ENCODE measurements at places on chromosomes 5 and 9.

DNA sequence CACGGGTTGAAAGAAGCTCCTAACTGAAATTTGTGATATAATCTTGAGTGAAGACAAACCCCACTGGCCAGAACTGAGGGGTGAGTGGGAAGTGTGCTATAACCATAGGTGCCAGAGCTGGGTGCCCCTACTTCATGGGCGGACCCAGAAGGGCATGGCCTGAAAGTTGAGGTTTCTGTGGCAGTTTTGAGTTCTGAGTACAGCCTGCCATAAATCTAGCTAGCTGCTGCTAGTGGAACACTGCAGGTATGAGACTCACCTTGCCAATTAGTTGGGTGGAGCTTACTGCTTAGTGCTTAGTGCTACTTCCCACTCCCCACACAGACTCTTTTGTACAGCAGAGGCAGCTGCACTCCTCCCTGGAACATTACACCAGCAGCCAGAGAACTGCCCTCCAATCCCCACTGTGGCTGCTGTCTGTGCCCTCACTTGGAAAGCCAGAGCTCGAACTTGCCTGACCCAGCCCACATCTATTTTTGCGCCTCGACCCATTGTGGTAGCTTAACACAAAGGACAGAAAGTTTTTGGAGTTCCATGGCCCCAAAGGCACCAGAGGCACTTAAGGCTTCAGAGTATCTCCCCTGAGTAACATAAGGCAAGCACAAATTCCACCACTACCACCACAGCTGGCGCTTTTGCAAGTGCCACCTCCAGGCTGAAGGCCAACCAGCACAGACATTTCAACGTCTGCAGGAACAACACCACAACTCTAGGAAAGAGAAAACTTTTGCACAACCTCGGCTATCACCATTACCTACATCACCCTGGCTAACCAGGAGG lies 27.1 kb upstream of the PTGER4 start:
- no peak for DNase-seq

- no peak for DNase-seq
Measured at GRCh38 chr9:87867391-87867790, 15.3 kb upstream of the SPATA31E1 start.

DNA sequence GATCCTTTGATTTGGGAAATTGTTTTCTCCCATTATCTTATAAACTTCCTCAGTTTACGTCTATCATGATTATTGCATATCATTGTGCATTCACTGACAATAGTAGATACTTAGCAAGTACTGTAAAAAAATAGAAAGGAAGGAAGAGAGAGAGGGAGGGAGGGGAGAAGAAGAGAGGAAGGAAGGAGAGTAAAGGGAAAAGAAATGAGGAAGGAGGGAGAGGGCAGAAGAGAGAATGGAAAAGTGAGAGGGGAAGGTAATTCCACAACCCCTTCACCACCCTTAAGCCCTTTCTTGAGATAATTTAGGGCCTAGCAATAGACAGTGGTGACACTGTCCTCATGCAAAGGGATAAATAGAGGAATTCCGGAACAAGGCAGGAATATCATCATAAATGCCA lies 64.4 kb downstream of the NFIB start:
- DNase-seq = no peak

DNA sequence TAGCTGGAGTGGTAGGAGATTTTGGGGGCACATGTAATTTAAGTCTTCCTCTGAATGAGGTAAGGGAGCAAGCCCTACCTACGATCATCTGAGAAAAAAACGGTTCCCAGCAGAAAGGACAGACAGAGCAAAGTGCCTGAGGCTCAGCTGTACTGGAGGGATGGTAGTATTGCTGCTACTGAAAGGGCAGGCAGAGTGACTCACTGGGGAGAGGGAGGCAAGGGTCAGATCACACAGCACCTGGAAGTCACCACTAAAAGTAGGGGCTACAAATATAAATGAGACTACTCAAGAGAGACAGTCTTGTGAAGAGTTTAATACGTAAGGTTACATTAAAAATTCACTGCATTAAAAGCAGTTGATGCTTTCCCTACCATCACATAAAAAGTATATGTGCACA lies 75.9 kb downstream of the NFIB start:
- DNase-seq = no peak

DNA sequence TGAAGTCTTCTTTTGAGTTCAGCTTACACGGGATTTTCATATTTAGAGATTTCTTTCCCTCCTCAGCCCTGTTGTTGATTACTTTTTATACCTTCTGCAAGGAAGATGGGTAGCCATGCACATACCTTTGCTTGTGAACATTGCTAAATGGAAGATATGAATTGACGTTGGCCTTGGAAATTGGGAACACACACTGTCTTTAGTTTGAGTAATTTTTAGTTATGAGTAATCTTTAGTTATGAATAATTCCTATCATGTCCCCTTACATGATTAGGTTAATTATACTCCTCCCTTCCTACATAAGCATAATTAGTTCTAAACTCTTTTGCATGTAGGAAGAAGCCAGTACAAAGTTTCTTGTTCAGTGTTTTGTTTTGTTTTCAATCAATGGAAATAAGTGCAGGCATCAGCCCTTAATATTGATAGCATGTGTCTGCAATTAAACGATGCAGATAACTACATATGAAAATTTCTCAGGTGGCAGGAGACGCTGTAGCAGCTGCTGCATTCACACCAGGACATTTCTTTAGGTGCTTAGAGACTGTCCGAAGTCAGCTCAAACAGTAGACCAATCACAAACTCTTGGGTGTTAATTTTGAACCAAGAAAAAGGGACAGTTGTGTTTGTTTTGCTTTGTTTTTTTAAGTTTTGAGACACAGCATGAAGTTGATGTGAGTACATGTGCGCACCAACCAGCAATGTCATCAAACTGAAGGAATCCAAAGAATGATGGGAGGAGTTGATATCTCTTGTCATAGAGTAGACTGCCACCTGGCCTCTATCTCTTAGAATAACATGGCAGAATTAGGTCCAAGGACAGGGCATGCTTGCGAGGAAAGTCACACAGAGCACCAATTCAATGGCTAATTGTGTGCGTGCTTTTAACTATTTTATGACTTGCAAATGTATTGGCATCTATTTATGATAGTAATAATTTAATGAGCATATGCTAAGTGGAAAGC lies 51.4 kb downstream of the SMARCA2 start:
- DNase-seq = no peak

DNA sequence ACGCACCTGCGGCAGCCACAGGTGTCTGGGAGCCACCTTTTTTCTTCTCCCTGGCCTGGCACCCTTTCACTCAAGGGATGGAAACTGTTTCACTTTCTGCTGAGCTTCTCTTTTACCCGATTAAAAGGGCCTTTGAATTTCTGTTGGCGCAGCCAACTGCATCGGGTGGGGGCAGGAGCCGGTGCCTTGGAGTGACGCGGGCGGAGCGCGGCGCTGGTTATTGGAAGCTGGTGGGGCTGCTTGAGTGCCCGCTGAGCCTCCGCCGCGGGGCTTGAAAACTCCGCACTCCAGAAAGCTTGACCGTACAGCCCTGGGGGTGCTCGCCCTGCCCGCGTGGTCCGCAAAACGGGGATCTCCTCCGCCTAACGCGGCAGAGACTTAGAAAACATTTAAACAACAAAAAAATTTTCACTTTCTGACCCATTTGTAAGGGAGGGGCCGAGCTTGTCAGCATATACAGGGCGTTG lies 52.0 kb upstream of the TJP2 start:
- DNase-seq = no peak

- no peak for DNase-seq
Measured at GRCh38 chr5:34003941-34004340, 3.9 kb downstream of the AMACR start.

DNA sequence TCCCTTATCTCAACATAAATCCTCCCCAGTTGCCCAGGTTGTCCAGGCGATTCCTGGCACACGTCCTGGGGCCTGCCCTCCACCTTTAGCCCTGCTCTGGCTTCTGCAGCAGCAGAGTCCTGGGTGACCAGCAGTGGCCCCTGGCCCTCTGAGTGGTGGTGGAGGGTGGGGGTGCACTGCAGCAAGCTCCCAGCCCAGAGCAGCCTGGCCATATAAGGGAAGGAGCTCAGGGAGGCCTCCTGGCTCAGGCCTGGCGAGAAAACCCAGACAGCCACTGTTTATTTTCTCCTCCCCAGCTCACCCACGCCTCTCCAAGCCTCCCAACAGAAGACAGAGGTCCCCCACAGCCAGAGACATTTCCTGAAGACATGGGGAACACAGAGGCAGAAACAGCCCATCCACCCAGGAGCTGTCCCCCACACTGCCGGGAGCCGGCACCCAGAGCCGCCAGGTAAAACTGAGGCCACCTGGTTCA lies 44.7 kb upstream of the IL17B start:
- no peak for DNase-seq

GRCh38 chr9:18260521-18260920 lies 213.4 kb upstream of the ADAMTSL1 start:
- DNase-seq = no peak

GRCh38 chr9:110891760-110892159 lies 146.5 kb downstream of the LPAR1 start:
- no peak for DNase-seq

Measured in Panc1 (cell line).